ENCODE measurements at places on chromosomes 6 and 20.

DNA sequence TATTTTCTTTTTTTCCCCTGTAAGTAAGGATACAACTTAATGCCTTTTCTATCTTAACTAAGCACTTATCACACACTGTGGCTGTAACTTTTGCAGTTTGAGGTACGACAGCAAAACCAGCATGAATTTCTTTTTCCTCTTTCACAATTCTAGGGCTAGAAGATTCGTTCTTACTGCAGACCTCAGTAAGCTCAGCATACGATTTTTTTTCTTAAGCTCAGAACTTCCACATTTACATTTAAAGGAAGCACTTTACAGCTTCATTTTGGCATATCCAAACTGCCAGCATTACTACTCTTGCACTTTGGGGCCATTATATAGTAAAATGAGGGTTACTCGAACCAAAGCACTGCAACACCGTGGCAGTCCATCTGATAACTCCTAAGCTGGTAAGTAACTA lies 889 bp upstream of the CHMP4B start:
- no peak for DNase-seq

DNA sequence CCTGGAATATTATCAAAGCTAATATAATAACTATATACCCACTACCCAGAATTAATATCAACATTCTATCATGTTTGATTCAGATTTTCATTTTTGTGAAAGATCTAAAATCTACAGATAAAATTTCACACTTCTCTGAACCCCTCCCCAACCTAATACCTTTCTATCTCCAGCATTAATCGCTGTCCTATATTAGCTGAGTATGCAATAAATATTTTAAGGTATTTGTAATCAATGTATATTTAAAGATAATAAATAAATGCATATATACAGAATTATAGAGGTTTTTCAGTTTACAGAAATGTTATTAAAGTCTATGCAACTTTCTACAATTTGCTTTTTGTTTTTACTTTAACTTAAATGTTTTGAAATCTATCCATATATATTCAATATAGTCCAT lies 156.7 kb upstream of the NRSN1 start:
- no peak for DNase-seq

DNA sequence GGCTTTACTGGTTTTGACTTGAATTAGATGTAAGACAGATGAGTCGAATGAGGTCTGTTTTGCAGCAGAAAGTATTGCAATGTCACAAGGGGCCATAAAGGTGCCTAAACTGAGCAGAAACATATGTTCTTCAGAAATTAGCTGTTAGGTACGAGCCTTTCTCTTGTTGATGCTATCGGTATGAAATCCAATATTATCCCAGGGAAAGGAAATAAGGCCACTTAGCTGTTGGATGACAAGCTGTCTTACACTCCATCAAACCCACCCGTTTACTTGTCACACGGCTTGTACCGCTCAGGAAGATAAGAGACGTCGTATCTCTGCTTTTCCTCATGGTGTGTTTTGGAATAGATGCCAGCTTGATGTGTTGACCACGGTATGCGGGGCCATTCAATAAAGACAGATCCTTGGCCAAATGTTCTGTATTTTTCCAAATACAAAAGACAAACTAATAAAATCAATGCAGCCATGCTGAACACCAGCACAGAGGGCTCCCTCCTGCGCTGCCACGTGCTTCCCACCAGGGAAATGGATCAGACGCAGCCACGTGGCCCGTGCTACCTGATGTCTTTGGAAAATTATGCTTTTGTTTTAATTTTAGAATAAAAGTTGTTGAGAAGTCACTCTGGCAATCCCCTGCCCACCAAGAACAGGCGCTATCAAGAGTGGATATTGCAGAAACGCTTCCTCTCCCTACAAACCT lies 255.9 kb upstream of the SULF2 start:
- no peak for DNase-seq

GRCh38 chr6:28141500-28142329 lies at the start of gene ZKSCAN8:
ZKSCAN8 (plus strand) TSS chr6:28141883; CDS start chr6:28148408, 6,525 bp downstream.
- peak; percentile 58 for DNase-seq

GRCh38 chr6:44298864-44299263 lies 14.3 kb downstream of the AARS2 start:
- DNase-seq, result no peak

- no peak for DNase-seq
These were observed 15.2 kb downstream of the PGBD1 start for GRCh38 chr6:28296520-28297060.
